ENCODE measurements at places on chromosomes 6 and 20.

- no peak for DNase-seq
These were observed 7.9 kb downstream of the RING1 start for GRCh38 chr6:33216117-33216649.

- DNase-seq = no peak
These were observed 1090.0 kb upstream of the EYS start for GRCh38 chr6:66796987-66797386.

DNA sequence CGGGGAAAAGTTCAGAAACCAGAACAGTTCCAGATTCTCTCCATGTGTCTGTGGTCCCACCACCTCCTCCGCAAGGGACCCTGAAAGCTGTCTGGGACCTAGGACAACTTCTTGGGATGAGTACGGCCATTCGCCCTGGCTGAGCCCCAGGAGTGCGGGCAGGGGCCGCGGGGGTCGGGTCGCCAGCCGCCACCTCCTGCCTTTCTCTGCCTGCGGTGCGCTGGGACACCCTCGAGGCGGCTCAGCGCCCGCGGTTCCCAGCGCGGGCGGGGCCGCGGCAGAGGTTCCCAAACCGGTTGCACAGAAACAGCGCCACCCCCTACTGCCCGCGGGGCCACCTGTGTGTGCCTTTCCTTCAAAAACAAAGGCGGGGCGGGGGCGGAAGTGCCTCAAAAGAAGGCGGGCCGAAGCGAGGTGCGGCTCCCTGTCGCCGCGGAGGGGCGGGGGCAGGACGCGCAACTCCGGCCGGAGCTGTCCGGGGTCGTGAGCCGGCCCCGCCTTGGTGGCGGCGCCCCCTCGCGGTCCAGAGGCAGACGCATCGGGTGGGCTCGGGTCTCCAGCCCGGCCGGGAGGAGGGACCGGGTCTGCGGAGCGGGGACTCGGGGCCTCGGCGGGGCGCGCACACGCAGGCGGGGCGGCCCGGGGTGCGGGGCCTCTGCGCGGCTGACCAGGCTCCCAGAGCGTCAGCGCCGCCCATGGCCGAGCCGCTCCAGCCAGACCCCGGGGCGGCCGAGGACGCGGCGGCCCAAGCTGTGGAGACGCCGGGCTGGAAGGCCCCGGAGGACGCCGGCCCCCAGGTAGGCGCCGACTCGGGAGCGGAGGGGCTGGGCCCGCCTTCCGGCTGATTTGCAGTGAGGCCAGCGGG, at the start of gene HEBP2:
HEBP2 (plus strand) TSS at position 423 of the 865 bp plus-strand sequence; CDS start at position 696, 273 bp downstream.
- peak; percentile 71 for DNase-seq

GRCh38 chr6:166798652-166799051, 157.7 kb downstream of the RNASET2 start:
- DNase-seq = no peak

- no peak for DNase-seq
These were observed 141.3 kb downstream of the PREX1 start for GRCh38 chr20:48686238-48687116.

DNA sequence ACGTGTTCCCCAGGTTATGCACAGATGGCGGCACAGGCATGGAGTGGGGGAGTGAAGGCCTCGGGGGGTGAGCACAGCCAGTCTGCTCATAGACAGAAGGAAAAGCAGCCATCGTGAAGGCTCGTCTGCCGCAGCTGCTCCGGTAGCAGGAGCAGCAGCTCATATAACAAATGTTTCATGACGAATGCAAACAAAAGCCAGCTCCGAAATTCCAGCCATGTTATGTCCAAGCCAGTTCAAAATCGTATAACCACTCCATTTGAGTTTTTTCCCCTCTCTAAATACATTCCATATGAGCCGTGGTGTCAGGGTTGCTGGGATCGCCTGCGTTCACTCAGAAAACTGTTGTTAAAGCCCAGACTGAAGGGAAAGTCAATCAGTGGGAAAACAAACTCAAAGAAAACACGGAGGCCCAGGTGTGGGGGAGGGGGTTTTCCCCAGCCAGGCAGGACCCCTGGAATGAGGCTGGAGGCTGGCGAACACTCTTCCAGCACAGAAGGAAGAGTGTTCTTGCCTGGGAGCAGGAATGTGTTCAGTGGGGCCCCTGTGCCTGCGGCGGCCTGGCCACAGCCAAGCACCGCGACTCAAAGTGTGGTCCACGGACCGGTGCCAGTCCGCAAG, 280.4 kb upstream of the TAB2 start:
- no peak for DNase-seq

DNA sequence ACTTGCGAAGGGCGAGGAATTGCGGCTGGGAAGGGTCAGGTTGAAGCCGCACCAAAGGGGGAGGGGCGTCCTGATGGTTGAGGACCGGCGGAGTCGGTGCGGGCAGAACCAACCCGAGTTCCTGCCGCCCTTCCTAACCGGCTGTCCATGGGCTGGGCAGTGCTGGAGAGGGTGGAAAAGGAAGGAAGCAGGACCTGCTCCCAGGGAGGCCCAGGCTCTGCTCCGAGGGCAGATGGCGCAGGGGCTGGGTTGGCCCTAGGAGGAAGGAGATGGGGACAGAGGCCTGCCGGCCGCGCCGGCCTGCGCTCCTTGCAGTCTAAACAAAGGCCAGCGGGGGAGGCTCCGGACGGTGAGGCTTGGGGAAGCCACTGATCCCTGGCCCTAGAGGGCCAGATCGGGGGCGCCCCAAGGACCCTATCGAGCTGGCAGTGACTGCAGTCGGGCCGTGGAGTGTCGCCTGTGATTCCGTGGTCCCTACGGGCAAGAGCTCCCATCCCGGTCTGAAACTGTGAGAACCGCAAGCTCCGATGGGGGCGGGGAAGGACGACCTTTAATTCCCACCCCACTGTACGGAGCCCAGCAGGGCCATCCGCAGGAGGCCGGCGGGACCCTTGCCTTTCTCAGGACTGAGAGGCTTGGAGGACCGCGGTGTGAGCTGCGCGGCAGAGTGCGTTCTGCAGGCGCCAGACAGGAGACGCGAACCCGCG, 39.4 kb downstream of the YTHDF1 start:
- no peak for DNase-seq

GRCh38 chr6:66771626-66772025, 1064.6 kb upstream of the EYS start:
- no peak for DNase-seq

- DNase-seq = no peak
These were observed 56.8 kb downstream of the NCR2 start for GRCh38 chr6:41392246-41392645.

DNA sequence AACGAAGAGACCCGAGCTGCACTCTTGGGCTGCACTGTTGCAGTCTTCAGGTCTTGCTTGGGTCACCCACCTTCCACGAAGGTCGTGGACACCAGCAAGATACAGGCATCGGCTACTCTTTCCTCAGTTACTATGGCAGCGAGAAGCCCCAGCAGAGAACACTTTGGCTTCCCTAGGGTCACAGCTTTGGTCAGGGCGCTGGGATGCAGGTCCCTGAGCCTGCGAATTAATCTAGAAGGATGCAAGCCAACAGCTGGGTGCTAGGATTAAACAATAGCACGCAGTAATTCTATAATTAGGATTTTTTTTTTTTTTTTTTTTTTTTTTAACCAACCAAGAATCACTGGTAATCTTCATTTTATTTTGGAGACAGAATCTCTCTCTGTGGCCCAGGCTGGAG, 2.1 kb downstream of the KHDC3L start:
- DNase-seq = no peak

DNA sequence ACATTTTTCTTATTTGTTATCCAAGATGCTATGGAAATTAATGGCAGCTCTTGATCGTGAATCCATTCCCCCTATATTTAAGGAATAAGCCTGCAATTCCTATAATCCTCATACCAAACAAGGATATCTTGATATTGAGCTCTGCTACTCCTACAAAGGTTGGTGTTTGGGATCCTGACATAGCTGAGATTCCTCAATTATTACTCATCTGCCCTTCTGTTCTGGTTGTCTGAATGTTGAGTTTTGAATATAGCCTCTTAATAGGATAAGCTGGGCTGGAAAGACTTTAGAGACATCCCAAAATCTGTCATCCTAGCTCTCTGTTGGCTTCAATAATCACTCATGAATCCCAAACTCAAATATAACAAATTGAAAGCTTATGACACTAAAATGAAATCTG, 49.9 kb downstream of the CLIC5 start:
- no peak for DNase-seq

DNA sequence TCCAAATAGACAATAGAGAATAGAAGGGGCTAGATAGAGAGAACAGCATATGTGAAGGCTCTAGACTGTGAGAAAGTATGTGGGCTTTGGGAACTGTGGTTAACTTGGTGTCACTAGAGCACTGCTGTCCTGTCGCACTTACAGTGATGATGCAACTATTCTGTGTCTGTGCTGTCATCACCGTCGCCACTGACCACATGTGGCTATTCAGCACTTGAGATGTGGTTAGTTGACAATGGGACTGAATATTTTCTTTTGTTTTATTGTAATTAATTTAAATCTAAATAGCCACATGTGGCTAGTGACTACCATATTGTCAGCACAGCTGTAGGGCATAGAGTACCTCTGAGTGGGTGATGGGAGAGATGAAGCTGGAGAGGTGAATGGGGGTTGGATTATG, 39.0 kb upstream of the IFNGR1 start:
- no peak for DNase-seq

GRCh38 chr20:60254901-60255411, 296.7 kb downstream of the CDH26 start:
- DNase-seq = peak; percentile 47

DNA sequence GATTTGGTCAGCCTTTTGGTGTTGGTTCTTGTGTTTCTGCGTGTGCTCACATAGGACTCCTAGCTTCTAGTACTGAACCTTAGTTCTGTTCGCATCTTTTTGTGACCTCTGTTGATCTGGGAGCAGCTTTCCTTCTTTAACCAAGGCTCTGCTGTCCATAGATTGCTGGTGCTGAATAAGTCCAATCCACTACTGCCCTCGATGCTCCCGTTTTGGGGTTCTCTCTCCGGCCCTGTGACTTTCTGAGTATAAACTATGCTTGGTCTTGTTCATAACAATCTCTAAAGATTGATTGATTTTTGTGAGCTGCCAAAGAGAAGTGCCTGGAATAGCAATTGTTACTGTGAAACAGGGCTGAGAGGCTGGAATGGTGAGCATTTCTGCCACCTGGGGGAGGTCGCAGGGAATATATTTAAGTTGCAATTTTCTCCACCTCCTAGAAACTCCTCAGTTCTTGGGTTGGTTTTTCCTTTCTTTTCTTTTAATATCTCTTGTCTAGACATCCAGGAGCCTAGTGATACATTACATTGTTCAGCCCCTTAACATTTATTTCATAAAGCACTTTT, 422.9 kb upstream of the CHD6 start:
- no peak for DNase-seq
